ENCODE measurements at places on chromosomes 6 and 20. TPM values are rescaled to one million over a fixed set of nuclear protein-coding genes. Genes with fewer than 3 reads are reported as not detected.

DNA sequence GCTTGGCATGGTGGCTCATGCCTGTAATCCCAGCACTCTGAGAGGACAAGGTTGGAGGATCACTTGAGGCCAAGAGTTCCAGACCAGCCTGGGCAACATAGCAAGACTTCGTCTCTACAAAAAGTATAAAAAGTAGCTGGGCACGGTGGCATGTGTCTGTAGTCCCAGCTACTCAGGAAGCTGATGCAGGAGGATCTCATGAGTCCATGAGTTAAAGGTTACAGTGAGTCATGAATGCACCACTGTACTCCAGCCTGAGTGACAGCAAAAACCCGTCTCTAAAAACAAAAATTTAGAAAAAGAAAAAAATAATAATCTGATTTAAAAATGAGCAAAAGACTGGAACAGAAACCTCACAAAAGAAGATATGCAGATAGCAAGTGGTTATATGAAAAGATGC lies 279.7 kb downstream of the RNGTT start:
- DNase-seq = no peak

GRCh38 chr6:32168350-32168749 lies 4.0 kb downstream of the EGFL8 start:
- no peak for DNase-seq

DNA sequence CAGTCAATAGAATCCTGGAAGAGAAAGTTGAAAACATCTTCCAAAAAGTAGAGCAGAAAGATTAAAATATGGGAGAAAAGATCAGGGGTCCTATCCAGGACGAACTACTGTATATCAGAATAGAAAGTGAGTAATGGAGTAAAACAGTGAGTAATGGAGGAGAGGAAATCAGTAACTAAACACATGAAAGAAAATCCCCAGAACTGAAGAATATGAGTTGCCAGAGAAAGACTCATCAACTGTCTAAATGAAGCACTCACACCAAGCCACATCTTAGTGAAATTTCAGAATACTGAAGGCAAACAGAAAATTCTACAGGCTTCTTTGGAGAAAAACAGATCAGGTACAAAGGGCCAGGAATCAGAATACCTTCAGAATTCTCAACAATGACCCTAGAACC lies 14.9 kb downstream of the IL17A start:
- no peak for DNase-seq

- no peak for DNase-seq
These were observed 1196.7 kb upstream of the CITED2 start for GRCh38 chr6:140571145-140571544.

- no peak for DNase-seq
These were observed 616.5 kb upstream of the CITED2 start for GRCh38 chr6:139990856-139991465.

DNA sequence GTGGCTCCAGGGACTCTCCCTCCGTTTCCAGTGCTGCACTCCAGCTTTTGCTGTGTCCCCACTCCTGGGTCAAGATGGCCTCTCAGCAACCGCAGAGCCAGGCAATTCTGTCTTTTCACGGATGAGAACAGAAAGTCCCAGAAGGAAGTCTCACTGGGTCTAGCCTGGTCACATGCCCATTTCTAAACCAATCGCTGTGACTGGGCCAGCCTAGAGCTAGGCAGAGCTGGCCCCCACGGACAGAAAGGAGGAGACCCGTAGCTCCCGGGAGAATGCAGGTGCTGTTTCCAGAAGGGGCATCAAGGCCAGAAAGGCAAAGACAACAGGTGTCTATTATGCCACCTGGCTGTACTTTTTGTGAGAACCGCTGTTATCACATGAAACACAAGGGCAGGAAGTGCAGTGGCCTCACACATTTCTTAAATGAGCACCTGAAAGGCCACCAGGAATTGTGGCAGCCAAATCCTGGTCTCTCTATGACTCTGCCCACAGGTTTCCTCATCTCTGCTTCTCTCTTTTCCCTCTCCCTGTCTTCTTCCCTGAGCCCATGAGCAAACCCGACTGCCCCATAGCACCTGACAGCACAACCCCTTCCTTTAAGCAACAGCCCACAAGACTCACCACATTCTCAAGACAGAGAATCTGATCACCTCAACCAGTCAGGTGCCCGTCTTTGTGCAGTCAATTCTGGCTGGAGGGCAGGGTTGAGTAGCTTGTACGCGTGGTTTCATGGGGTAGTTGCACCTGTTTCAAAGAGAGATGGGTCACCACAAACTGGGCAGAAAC lies 37.1 kb upstream of the B4GALT5 start:
- DNase-seq = no peak

- DNase-seq = no peak
These were observed 353.8 kb upstream of the CNR1 start for GRCh38 chr6:88520017-88520338.

DNA sequence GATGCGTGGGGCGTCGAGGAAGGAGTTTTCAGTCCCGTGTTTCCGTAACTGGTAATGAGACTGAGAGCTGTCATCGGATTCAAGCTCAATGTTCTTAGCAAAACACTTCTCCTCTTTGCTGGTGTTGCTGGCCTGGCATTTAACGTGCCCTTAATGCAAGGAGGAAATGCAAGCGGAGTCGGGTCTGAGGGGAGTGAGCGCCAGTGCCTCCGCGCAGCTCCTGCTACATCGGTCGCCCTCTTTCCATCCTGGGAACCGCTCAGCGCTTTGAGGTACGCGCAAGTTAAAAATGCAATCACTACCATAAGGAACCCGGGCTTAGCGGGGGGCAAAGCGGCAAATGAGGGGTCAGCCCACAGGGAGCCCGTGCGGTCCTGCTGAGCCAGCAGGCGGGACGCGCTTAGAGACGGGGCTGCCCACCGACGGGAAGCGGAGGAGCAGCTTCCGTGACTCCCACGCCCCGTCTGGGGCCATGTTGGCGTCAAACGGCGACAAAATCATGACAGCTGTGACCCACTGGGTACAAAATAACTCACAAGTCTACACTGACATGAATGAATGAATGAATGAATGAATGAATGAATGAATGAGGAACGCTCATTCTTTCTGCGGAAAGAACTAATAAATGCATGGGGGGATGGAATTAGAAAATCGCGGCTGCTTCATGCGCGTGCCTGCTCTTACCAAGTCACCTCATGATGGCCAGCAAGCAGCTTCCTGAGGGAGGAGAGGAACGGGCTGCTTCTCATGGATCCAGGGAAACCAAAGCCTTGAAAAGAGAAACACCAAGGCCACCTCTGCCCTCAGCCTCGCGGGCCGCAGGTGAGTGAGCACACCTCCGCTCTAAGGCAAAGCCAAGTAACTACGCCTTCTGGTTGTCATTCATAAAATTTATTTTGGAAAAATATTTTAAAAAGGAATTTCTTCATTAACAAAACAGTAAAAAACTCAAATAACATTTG lies 9.3 kb downstream of the DLL1 start:
- peak; percentile 73 for DNase-seq

DNA sequence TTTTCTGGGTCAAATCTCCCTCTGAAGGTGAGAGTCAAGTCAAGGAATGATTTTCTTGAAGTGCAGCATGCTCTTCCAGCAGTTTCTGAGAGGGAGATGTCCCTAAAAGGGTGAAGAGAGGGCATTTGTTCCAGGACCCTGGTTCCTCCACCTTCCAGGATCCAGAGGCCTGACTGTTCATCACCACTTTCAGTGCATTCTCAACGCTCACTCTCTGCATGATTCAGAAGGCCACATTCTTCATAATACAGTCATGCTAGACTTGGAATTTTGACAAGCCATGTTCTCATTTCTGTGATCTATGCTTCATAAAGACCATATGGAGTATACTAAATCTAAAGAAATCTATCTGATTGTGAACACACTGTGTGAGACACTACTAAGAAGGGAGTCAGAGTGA lies 85.1 kb downstream of the PDE7B start:
- DNase-seq = no peak

BMP6 gene
- total RNA-seq = 12.7 TPM

RNF182 gene
- total RNA-seq = 1.7 TPM

RAB23 gene
- total RNA-seq = 9.4 TPM
